Activated naive CD8-positive, alpha-beta T cell treated with anti-CD3 and anti-CD28 coated beads for 36 hours (primary cell): ENCODE measurements at places on chromosomes 1 and 21. TPM values are rescaled to one million over a fixed set of nuclear protein-coding genes. Genes with fewer than 3 reads are reported as not detected.

DNA sequence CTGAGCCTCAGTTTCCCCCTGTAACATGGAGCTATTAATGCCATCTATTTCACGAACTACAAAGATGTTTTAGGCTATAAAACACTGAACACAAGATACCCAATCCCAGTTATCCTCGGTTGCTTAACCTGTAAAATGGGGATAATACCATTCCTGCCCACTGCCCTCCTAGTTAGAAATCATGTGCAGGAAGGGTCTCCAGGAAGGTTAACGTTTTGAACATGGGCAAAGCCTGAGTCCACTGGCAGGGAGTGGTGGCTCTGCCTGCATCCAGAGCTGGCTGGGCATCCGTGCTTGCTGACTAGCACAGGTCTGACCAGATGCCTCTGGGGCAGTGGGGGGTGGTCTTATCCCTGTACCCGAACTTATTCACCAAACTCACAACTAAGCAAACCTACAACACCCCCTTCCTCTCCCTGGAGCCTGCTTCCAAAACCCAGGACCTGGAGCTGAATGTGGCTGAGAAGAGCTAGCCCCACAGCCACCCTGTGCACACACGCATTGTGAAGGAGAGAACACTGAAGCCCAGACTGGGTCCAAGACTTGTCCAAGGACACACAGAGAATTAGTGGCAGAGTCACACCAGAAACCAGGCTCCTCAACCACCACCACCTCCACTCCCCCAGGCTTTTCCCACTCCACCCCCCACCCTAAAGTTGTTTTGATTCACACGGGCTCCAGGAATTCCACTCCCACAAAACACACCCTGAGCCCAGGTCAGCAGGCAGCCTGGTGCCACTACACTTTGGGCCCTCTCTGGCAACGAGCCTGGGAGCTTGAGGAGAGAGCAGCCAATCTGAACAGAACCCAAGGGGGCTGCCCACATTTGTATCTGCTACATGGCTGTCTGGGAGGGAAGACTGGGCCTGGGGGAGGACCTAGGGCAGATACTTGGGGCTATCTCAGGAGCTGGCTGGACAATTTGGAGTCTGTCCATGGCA lies 1.6 kb downstream of the E2F2 start:
- peak; percentile 10 for DNase-seq

RGS5 gene
- 4.0 TPM for total RNA-seq

GRCh38 chr1:203325026-203325417 lies 19.7 kb downstream of the BTG2 start:
- peak; percentile 69 for DNase-seq

GRCh38 chr1:25802915-25803314 lies 2.9 kb downstream of the SELENON start:
- DNase-seq: no peak

GRCh38 chr1:172545396-172546004 lies 12.6 kb downstream of the SUCO start:
- DNase-seq: no peak

DNA sequence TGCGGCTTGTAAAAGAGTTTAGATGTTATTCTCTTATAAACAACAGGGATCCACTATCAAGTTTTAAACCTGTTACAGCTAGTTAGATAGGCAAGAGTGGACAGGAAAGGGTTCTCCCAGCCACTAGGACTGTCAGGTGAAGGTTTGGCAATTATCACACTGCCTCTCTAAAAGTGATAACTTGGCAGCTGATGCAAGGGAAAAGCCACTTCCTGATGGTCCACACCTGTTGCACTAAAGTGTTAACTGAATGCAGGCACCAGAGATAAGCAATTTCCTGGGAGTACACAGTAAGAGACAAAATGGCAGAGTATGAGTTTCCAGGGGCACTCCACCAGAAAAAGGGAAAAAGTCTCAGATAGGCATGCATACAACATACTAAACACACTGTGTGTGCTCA lies 99.4 kb downstream of the VAV3 start:
- no peak for DNase-seq
